ENCODE measurements at places on chromosomes 7 and 10.
A peak's percentile ranks its signal among the peaks of the same experiment; 100 is the strongest.

- no peak for DNase-seq
Observed at GRCh38 chr7:27409776-27410175, 167.2 kb downstream of the EVX1 start.

- DNase-seq, result no peak
Observed at GRCh38 chr7:84138411-84138810, 56.2 kb downstream of the SEMA3A start.

DNA sequence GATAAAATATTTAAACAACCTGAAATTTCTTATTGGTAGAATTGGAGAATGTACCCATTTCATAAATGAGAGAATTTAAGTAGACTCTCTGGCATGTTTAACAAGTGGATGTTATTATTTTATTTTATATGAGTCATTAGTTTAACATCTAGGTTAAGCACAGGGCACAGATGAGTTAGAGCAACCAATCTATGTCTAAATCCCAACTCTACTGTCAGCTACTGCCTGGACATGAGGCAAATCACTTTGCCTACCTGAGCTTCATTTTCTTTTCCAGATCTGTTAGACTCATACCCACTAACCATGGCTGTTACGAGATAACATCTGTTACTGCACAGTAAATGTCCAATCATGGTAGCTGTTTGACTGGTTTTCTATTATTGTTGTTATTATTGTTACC lies 251.1 kb downstream of the INHBA start:
- no peak for DNase-seq

- peak; percentile 23 for DNase-seq
Observed at GRCh38 chr7:102079140-102080018, 207.3 kb upstream of the SH2B2 start.

GRCh38 chr10:113980408-113981087 lies 63.1 kb upstream of the ADRB1 start:
- DNase-seq, result peak; percentile 29

Measured in Kasumi-1 (cell line).